Right atrium auricular region (tissue), 2 donors: ENCODE measurements at places on chromosomes 2 and 18. TPM values are rescaled to one million over a fixed set of nuclear protein-coding genes. Genes with fewer than 3 reads are reported as not detected.

The SLC19A3 gene
- 3.5 TPM for total RNA-seq

The PRSS56 gene
- 0.20 TPM for total RNA-seq

The CDK15 gene
- total RNA-seq, result not detected

The MBD5 gene
- 14.5 TPM for total RNA-seq

The NPAS2 gene
- 39.2 TPM for total RNA-seq

The GNLY gene
- total RNA-seq, result not detected

The CPLX4 gene
- total RNA-seq, result not detected

The SERPINB5 gene
- total RNA-seq, result not detected

The NTSR2 gene
- not detected for total RNA-seq

The ALPP gene
- not detected for total RNA-seq

The FIGN gene
- total RNA-seq, result 9.8 TPM

The SIX2 gene
- total RNA-seq, result 2.3 TPM

The CYP27C1 gene
- total RNA-seq, result 0.24 TPM

The KIF5C gene
- 2.2 TPM for total RNA-seq

The DNAJC5G gene
- total RNA-seq, result 0.59 TPM

The UGT1A3 gene
- not detected for total RNA-seq

The KCTD1 gene
- 44.4 TPM for total RNA-seq

The STAT4 gene
- 27.3 TPM for total RNA-seq

The TMEFF2 gene
- not detected for total RNA-seq

The SLC5A7 gene
- total RNA-seq, result not detected

The ANKRD29 gene
- total RNA-seq, result 3.5 TPM

The UPP2 gene
- total RNA-seq, result not detected

The BMP10 gene
- 5,642 TPM for total RNA-seq

The MLPH gene
- 27.1 TPM for total RNA-seq

The SMARCAL1 gene
- 16.0 TPM for total RNA-seq

The NOTO gene
- not detected for total RNA-seq

The CPO gene
- not detected for total RNA-seq
